Thoracic aorta (tissue), 2 donors: ENCODE measurements at places on chromosomes 11 and 22. TPM values are rescaled to one million over a fixed set of nuclear protein-coding genes. Genes with fewer than 3 reads are reported as not detected.

ALDH3B2 gene
- not detected for total RNA-seq

RIN1 gene
- total RNA-seq = 7.7 TPM

CCDC116 gene
- not detected for total RNA-seq

DNA sequence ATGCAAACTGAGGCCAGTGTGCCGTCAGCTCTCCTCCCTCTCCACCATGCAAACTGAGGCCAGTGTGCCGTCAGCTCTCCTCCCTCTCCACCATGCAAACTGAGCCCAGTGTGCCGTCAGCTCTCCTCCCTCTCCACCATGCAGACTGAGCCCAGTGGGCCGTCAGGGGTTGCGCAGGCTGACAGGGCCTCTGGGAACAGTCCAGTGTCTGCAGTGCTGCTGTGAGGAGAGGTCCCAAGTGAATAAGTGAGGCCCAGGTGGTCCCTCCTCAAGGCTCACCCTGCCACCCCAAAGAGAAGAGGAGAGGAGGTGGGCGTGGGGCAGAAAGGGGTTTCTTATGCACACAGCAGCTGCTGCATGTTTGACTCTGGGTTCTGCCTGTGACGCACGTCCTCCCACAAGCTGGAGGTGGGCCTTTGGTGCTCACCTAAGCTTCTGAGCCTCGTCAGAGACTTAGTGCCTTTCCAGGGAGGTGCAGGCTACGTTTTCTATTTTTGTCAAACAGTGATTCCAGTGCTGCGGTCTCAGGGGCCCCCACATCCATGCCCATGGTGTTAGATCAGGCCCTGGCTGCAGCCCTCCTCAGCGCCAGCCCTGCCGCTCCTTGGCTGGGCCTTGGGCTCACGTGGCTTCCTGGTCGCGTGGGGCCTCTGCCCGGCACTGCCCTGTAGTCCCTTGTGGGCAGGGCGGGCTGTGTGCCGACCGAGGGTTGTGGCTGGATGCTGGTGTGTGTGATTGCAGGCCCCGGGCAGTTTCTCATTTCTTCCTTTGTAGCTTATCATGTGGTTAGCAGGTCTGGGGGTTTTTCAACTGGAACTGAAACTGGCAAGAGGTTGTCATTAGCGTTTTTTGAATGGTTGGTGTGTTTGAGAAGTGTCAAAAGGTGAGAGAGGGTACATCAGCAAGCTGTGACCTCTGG lies 7.1 kb downstream of the TPCN2 start:
- H3K27me3 ChIP-seq = no peaks in the 10 kb centered on the region
- H3K36me3 ChIP-seq = peaks cover 23% of the 10 kb centered on the region
- H3K4me1 ChIP-seq = peaks cover 37% of the 10 kb centered on the region
- DNase-seq = no peak
- H3K4me3 ChIP-seq = no peak overlapping the region
- H3K27ac ChIP-seq = no peak overlapping the region

GRCh38 chr11:67252831-67253239 lies 13.4 kb upstream of the GRK2 start:
- no peaks in the 10 kb centered on the region for H3K4me1 ChIP-seq
- H3K4me3 ChIP-seq = no peak overlapping the region
- no peaks in the 10 kb centered on the region for H3K27me3 ChIP-seq
- DNase-seq = no peak

C11orf91 gene
- not detected for total RNA-seq

DNA sequence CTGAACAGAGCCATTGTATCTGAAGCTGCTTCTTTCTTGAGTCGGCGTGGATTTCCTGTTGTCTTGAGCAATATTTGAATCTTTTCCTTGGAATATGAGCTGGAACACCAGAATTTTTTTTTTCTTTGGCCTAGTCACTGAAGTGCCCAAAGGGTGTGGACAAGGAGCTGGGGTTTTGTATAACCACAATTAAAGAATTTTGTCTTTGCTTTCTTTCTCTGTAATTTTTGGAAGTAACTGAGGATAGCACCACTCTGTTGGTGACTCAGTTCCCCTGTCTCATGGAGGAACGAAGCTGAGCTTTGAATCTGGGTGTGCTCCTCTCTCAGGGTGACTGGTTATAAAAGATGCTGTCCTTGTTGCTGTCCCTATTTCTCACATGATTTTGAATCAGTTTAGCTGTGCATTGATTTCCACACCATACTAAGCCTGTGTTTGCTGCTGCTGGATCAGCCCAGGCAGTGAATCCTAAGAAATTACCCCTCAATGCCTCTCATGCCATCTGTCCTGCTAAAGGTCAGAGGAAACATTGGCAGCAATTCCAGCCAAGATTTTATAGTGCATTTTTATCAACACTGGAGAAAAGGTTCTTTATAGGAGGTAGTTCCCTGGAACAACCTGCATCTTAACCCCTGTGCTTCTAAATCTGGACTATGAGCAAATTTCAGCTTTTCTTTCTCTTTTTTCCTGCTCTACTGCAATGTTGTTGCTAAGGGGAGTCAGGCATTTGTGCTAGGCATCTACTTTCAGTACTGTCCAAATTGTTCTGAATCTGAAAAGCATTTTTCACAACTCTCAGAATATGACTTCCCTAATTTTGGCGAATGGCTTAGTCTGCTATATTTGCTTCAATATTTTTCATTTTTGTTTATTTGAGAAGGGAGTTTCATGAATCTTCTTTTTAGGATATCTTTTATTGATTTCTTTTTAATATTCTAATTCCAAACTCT lies 540.8 kb downstream of the SOX6 start:
- DNase-seq = no peak
- H3K4me3 ChIP-seq = peak overlapping the region; percentile 42
- H3K27ac ChIP-seq = peak overlapping the region; percentile 23
- no peaks in the 10 kb centered on the region for H3K27me3 ChIP-seq
- H3K4me1 ChIP-seq = peaks cover 20% of the 10 kb centered on the region
- H3K36me3 ChIP-seq = no peaks in the 10 kb centered on the region

VSIG10L2 gene
- not detected for total RNA-seq

DNA sequence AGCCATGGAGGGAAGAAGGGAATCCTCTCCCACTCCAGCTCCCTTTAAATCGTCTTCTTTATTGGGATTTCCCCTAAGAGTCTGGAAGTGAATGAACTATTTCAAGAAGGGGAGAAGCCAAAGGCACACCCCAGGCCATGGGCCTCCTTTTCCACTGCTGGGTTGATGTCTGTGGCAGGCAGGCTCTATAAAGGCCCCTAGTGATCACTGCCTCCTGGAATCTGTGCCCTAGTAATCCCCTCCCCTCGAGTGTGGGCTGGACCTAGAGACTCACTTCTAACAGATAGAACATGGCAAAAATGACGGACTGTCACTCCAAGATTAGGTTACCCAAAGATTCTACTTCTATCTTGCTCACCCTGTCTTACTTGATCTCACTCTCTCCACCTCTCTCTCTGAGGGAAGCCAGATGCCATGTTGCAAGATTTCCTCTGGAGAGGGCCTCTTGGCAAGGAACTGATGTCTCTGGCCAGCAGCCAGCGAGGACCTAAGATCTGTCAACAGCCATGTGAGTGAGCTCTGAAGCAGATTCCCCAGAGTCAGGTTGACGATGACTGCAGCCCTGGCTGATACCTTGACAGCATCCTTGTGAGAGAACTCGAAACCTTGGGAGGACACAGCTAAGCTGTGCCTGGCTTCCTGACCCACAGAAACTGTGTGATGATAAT lies 444.8 kb downstream of the SOX6 start:
- no peak for DNase-seq
- no peak overlapping the region for H3K27ac ChIP-seq
- H3K4me3 ChIP-seq = no peak overlapping the region
- no peaks in the 10 kb centered on the region for H3K4me1 ChIP-seq
- no peaks in the 10 kb centered on the region for H3K36me3 ChIP-seq

GRCh38 chr11:133070791-133071190 lies 461.5 kb downstream of the OPCML start:
- H3K27ac ChIP-seq = no peak overlapping the region
- DNase-seq = no peak
- no peak overlapping the region for H3K4me3 ChIP-seq
- H3K4me1 ChIP-seq = no peaks in the 10 kb centered on the region
- no peaks in the 10 kb centered on the region for H3K27me3 ChIP-seq

GRCh38 chr11:96307776-96308140 lies 35.2 kb downstream of the MAML2 start:
- no peaks in the 10 kb centered on the region for H3K36me3 ChIP-seq
- peak overlapping the region; percentile 93 for H3K27ac ChIP-seq
- H3K27me3 ChIP-seq = no peaks in the 10 kb centered on the region
- H3K4me3 ChIP-seq = peak overlapping the region; percentile 71
- no peak for DNase-seq
- peaks cover 69% of the 10 kb centered on the region for H3K4me1 ChIP-seq

- H3K27ac ChIP-seq = no peak overlapping the region
- no peak for DNase-seq
- no peaks in the 10 kb centered on the region for H3K4me1 ChIP-seq
- no peaks in the 10 kb centered on the region for H3K27me3 ChIP-seq
- no peaks in the 10 kb centered on the region for H3K36me3 ChIP-seq
These were observed 213.6 kb downstream of the CEP164 start for GRCh38 chr11:117541211-117541610.

GRCh38 chr11:8693010-8693551 lies 10.5 kb downstream of the RPL27A start:
- H3K36me3 ChIP-seq = peaks cover 55% of the 10 kb centered on the region
- H3K4me1 ChIP-seq = peaks cover 9% of the 10 kb centered on the region
- H3K27ac ChIP-seq = peak overlapping the region; percentile 3
- no peak overlapping the region for H3K4me3 ChIP-seq
- no peaks in the 10 kb centered on the region for H3K27me3 ChIP-seq

ACR gene
- total RNA-seq = not detected

CYTH4 gene
- total RNA-seq = 78.0 TPM

DNA sequence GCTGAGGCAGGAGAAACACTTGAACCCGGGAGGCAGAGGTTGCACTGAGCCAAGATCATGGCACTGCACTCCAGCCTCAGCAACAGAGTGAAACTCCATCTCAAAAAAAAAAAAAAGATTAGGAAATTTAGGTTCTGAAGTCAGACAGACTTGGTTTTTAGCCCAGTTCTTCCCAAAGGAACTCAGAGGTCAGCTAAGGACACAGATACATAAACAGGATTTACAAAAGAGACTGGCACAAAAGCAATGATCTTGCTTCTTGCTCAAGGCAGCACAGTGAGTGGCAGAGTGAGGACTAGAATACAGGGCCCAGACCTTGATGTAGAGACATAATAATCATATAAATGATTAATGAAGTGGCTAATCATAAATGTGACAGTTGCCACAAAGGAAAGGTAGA lies 25.4 kb upstream of the RRAS2 start:
- no peak overlapping the region for H3K4me3 ChIP-seq
- no peak for DNase-seq
- H3K36me3 ChIP-seq = no peaks in the 10 kb centered on the region
- H3K27me3 ChIP-seq = no peaks in the 10 kb centered on the region

GRCh38 chr11:60703374-60703773 lies 4.0 kb downstream of the MS4A8 start:
- no peak overlapping the region for H3K27ac ChIP-seq
- no peaks in the 10 kb centered on the region for H3K27me3 ChIP-seq
- H3K36me3 ChIP-seq = no peaks in the 10 kb centered on the region
- H3K4me1 ChIP-seq = no peaks in the 10 kb centered on the region
- DNase-seq = no peak

DNA sequence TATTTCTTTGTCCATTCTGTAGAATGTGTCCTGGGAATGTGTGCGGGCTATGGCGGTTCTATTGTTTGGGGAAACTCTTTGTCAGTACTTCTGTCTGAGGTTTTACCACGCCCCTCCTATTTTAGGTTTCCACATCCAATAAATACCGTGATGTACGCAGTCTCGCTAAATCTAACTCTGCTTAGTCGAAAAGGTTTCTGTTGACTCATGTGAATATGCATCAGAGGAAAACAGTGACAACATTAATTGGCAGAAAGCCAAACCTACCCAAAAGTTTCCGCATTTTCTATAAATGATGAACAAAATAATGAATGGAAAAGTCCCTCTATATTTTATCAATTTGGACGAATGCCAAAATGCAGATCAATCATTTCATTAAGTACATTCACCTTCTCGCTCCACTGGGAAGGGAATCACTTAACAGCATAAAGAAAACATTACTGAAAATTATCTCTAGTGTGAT lies 143.4 kb downstream of the MAML2 start:
- no peaks in the 10 kb centered on the region for H3K36me3 ChIP-seq
- peak overlapping the region; percentile 42 for H3K27ac ChIP-seq
- H3K4me1 ChIP-seq = peaks cover 12% of the 10 kb centered on the region
- H3K4me3 ChIP-seq = no peak overlapping the region

GRCh38 chr22:43421046-43421665 lies 9.3 kb downstream of the MPPED1 start:
- no peaks in the 10 kb centered on the region for H3K27me3 ChIP-seq
- no peaks in the 10 kb centered on the region for H3K4me1 ChIP-seq
- H3K27ac ChIP-seq = no peak overlapping the region
- no peak overlapping the region for H3K4me3 ChIP-seq

GRCh38 chr11:130208241-130209127 lies 48.9 kb downstream of the ST14 start:
- no peak overlapping the region for H3K4me3 ChIP-seq
- DNase-seq = no peak
- no peak overlapping the region for H3K27ac ChIP-seq
- no peaks in the 10 kb centered on the region for H3K27me3 ChIP-seq
- no peaks in the 10 kb centered on the region for H3K36me3 ChIP-seq

DNA sequence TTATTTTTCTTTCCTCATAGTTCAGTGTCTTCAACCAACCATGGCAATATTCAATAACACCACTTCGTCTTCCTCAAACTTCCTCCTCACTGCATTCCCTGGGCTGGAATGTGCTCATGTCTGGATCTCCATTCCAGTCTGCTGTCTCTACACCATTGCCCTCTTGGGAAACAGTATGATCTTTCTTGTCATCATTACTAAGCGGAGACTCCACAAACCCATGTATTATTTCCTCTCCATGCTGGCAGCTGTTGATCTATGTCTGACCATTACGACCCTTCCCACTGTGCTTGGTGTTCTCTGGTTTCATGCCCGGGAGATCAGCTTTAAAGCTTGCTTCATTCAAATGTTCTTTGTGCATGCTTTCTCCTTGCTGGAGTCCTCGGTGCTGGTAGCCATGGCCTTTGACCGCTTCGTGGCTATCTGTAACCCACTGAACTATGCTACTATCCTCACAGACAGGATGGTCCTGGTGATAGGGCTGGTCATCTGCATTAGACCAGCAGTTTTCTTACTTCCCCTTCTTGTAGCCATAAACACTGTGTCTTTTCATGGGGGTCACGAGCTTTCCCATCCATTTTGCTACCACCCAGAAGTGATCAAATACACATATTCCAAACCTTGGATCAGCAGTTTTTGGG lies at the start of gene OR51T1:
Gene OR51T1 (plus strand): TSS at position 41 of the 641 bp plus-strand sequence. CDS start 0 bp downstream, at position 41.
- H3K27ac ChIP-seq = no peak within 1 kb of the TSS
- no peak for DNase-seq
- H3K36me3 ChIP-seq = no peaks in the 10 kb centered on the region
- H3K27me3 ChIP-seq = no peaks in the 10 kb centered on the region

AASDHPPT gene
- 30.2 TPM for total RNA-seq

KIF18A gene
- total RNA-seq = not detected

TEX12 gene
- total RNA-seq = 1.4 TPM

- no peak for DNase-seq
- no peak overlapping the region for H3K4me3 ChIP-seq
- H3K27me3 ChIP-seq = no peaks in the 10 kb centered on the region
- H3K36me3 ChIP-seq = no peaks in the 10 kb centered on the region
These were observed 198.2 kb upstream of the POU2AF2 start for GRCh38 chr11:111047374-111047773.

GRCh38 chr22:35894937-35895708 lies 133.5 kb downstream of the RBFOX2 start:
- peak overlapping the region; percentile 76 for H3K4me3 ChIP-seq
- H3K27me3 ChIP-seq = no peaks in the 10 kb centered on the region
- DNase-seq = peak; percentile 34
- no peaks in the 10 kb centered on the region for H3K36me3 ChIP-seq
- peak overlapping the region; percentile 86 for H3K27ac ChIP-seq

SPTBN2 gene
- 5.6 TPM for total RNA-seq
